ENCODE measurements at places on chromosomes 2 and 18.

GRCh38 chr2:28507796-28508764 is 12.2 kb downstream of the PLB1 start:
- DNase-seq: peak; percentile 97

DNA sequence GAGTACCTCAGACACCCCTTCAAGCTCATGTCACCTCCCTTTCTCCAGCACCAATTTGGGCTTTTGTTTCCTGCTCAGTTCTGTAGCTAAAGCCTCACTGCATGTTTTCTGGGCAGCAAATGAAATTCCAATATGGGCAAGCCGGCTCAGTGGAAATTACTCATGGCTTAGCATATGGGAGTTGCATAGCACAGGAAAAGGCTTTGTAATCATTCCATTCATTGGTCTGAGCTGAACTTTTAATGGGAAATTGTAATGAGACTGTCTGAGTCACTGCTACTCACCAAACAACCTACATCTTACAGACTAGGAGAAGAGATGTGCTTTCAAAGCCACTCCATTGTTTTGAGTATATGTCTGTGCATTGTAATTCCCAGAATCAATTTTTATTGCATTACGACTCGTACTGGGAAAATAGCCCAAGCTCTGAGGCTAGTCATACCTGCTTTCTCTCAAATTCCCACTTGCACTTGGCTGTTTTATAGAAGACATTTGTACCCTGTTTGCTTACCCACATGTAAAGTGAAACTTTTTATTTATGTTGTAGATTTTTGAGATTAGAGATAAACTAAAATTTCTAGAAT is 139.5 kb upstream of the LRATD1 start:
- no peak for DNase-seq

- no peak for DNase-seq
Measured at GRCh38 chr2:171702781-171703556, 15.7 kb downstream of the DYNC1I2 start.

DNA sequence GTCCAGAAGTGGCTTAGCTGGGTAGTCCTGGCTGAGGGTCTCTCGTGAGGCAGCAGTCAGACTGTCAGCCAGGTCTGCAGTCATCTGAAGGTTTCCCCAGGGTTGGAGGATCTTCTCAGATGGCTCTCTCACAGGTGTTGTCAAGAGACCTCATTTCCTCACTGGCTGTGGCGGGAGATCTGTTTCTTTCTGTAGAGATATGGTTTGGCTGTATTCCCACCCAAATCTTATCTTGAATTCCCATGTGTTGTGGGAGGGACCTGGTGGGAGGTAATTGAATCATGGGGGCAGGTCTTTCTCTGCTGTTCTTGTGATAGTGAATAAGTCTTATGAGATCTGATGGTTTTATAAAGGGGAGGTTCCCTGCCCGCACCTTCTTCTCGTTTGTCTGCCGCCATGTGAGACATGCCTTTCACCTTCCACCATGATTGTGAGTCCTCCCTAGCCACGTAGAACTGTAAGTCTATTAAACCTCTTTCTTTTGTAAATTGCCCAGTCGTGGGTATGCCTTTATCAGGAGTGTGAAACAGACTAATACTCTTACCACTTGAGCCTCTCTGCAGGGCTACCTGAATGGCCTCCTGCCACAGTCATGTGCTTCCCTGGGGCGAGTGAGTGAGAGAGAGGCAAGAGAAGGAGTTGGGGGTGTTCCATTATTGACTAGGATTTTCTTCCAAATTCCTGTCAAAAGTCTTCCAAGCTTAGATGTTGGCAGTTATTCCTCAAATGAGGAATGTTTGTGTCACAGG is 23.6 kb downstream of the MALT1 start:
- no peak for DNase-seq

- no peak for DNase-seq
Measured at GRCh38 chr2:48749291-48750127, 6.0 kb downstream of the LHCGR start.

- no peak for DNase-seq
Measured at GRCh38 chr2:153100151-153100550, 378.4 kb downstream of the RPRM start.

- DNase-seq: peak; percentile 83
Measured at GRCh38 chr2:68031542-68032160, 31.2 kb downstream of the C1D start.

DNA sequence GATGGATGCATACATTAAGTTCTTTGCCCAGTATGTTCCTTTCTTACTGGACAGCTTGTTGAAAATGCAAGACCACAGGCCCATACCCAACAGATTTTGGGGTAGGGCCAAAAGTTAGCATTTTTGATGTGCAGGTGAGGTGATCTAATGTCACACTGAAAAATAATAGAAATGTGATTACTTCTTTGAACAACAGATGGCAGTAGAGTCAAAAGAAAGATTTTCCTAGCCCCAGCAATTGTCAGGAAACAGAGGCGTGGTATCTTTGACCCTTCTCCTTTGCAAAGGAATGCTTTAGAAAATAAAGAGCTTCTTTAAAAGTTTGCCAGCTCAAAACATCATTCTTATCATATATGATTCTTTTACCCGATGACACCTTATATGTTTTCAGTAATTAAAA is 343.6 kb upstream of the SYT4 start:
- DNase-seq: peak; percentile 72

GRCh38 chr2:112272669-112273068 is 2.7 kb upstream of the ZC3H6 start:
- no peak for DNase-seq

- peak; percentile 13 for DNase-seq
Measured at GRCh38 chr2:23077596-23077995, 307.4 kb upstream of the KLHL29 start.

DNA sequence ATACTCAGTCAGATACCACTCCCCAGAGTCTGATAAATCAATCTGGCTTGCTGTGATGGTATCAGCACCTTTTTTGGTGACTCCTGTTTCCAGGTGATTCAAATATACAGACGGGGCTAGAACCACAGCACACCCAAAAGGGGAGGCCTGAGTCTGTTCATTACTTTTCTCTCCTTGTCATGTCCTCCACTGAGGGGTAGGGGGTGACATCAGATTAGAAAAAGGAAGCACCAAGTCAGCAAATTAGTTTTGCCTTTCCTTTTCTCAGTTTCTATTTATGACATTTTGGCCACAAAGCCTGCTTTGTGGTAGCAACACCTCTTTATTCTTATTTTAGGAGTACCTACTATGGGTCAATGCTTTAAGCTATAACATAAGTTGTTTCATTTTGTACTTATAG is 127.4 kb downstream of the CCDC102B start:
- DNase-seq: peak; percentile 73

GRCh38 chr18:78751664-78752063 is 228.0 kb upstream of the SALL3 start:
- no peak for DNase-seq

- no peak for DNase-seq
Measured at GRCh38 chr2:218889937-218890336, 9.3 kb downstream of the WNT10A start.

GRCh38 chr2:237195396-237196120 is 109.9 kb downstream of the COPS8 start:
- no peak for DNase-seq

DNA sequence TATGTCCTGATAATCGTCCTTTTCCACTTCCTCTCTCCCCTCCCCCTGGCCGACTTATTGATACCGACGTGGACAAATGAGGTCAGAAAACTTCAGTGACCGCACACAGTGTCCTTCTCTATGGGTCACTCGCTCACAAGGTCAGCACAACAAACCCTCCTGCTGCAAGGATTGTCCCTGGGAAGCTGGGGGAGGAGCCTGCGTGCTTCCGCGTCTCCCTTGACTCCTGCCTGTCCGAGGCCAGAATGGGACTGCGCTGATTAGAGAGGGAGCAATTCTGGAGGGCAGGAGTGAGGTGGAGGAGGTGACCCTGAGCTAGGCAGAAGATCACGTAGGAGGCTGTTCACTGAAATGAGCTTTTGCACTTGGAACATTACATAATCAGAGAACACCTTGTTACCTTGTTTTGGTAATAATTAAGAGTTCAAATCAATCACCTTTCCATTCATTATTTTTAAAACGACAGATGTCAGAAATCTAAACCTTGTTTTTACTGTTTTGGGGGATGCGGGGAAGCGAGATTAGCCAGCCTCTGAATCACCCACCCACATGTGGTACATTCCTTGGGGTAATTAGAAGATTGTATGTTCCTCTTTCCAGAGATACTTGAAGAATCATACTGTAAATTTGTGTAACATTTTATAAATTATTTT is 70.6 kb downstream of the CTAGE1 start:
- no peak for DNase-seq

- DNase-seq: no peak
Measured at GRCh38 chr2:216878072-216878471, 18.2 kb upstream of the TNP1 start.

GRCh38 chr2:185215497-185215896 is 523.1 kb upstream of the FSIP2 start:
- no peak for DNase-seq

GRCh38 chr2:12261986-12262680 is 454.6 kb upstream of the TRIB2 start:
- peak; percentile 29 for DNase-seq

DNA sequence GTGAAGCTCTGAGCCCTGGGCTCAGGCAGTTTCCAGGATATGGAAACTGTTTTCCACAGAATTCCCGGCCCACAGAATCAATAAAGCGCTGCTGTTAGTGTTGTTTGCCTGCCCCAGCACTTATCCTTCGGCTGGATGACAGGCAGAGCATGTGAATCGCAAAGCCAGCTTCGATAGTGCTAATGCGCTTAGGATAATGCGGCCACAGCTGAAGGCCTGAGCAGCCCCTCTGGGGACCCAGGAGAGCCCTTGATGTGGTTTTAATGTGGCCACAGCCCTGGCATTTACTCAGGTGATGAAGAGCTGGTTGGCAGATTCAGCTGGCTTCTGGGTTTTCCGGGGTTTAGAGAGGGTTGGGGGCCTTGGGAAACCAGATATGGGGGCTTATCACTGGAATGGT is 23.7 kb downstream of the PCARE start:
- no peak for DNase-seq

DNA sequence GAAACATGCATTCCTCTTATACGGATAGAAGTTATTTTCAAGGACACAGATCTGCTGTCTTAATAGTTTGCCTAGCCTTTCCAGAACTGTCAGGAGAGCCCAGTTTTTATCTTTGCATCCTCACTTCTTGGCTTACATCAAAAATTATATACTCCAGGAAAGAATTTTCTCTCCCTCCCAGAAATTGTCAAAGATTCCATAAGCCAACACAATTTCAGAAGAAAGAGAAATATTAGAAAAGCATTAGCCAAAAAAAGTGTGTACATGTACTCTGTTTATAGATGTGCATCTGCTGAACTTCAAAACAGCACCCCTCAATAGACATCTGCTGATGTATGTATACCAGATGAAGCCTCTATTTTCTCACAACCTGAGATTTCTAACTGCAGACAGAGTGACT is 210.4 kb downstream of the METTL4 start:
- DNase-seq: no peak

GRCh38 chr2:238483021-238483420 is 56.3 kb downstream of the ASB1 start:
- DNase-seq: no peak

GRCh38 chr2:114001937-114002336 is 112.0 kb downstream of the ACTR3 start:
- DNase-seq: peak; percentile 45

DNA sequence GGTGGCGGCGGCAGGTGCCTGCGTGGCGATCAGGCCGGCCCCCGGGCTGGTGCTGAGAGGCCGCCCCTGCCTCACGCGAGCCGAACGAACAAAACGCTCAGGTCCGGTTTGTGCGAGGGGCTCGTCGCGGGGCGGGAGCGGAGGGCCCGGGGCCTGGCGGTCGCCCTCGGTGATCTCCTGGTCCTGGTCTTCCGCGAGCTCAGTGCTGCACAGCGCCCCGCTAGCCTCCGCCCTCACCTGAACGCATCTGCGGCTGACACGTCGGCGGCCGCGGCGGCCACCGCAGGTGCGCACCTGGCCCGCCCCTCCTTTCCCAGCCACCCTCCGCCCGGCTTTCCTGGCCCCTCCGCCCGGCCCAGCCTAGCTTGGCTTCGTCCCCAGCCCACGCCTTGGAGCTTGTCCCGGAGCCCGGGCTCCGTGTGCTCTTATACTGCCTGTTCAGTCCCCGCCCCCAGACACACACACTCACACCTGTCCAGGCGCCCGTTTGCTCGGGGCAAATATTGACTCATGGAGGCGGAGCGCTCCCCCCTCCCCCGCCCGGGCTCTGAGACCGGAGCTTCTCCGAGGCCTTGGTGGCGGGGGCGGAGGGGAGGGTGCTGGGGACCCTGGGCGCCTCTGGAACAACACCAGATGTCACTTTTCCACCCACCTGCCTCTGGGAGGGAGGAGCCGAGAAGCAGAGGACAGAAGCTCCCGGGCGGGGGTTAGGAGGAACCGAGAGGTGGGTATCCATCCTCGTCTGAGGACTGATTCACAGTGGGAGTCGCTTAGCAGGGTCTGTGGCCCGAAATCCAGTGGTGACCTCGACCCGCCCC is 8.6 kb upstream of the CRYBA2 start:
- peak; percentile 99 for DNase-seq

DNA sequence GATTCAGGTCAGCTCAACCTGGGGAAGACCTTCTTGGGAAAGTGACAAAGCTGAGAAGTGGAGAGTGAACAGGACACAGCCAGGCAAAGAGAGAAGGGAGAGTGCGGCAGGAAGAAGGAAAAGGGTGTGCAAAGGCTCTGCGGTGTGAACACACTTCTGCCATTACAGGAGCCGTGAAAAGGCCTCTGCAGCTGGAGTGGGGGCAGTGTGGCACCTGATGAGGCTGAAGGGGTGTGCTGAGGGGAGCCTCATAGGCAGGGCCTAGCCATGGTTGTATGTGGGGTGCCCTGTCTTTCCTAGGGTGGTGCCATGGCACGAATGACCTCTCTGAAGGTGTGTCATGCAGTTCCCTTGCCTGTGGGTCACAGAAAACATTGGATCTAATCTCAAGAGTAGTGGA is 347.6 kb downstream of the CYRIA start:
- no peak for DNase-seq

DNA sequence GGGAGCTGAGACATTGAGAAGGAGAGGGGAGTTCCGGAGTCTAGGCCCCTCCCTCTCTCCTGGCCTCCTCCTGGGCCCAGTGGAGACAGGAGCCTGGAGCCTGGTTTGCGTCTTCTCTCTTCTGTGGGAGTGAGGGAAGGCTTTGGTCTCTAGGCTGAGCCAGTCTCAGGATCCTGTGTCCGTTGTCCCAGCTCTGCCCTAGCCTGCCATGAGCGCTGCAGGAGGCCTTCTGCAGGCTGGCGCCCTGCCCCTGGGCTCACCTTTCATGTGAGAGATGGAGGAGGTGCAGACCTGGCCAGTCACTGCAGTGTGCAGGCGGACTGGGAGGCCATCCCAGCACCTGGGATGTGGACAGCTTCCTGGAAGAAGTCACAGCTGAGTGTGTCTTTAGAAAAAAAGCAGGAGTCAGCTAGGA is 8.7 kb downstream of the IMPA2 start:
- DNase-seq: peak; percentile 86

- peak; percentile 91 for DNase-seq
Measured at GRCh38 chr18:23401400-23402347, 51.4 kb upstream of the RIOK3 start.

- peak; percentile 51 for DNase-seq
Measured at GRCh38 chr2:50480507-50480906, 551.4 kb downstream of the NRXN1 start.

All from DMS53 (cell line).